ENCODE measurements at places on chromosomes 1 and 21. TPM values are rescaled to one million over a fixed set of nuclear protein-coding genes. Genes with fewer than 3 reads are reported as not detected.

- no peak for DNase-seq
Measured at GRCh38 chr1:55632058-55632457, 416.9 kb upstream of the USP24 start.

DNA sequence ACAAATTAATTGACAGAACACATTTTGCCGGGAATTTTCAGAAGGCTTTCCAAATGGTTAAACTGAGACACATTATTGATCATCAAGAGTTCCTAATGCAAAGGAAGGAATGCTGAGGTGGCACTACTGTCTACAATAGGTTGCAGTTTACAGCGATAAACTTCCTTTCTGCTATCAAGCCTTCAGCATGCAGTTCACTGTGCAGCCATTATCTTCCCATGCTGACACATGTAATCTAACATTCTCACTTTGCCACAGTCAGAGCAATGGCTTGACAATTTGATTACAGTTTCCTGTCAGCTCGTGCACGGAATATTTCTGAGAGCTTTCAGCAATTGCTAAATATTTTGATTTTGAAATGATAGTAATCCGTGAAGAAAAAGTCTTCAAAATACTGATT is 166.9 kb upstream of the PRMT6 start:
- DNase-seq, result no peak

- DNase-seq, result no peak
Measured at GRCh38 chr1:200316148-200316803, 93.6 kb downstream of the ZNF281 start.

Gene SLC30A10
- total RNA-seq, result not detected

- DNase-seq, result peak; percentile 69
Measured at GRCh38 chr1:185719021-185719420, 15.2 kb upstream of the HMCN1 start.

- DNase-seq, result peak; percentile 64
Measured at GRCh38 chr1:155000411-155000725, 2.2 kb upstream of the ZBTB7B start.

DNA sequence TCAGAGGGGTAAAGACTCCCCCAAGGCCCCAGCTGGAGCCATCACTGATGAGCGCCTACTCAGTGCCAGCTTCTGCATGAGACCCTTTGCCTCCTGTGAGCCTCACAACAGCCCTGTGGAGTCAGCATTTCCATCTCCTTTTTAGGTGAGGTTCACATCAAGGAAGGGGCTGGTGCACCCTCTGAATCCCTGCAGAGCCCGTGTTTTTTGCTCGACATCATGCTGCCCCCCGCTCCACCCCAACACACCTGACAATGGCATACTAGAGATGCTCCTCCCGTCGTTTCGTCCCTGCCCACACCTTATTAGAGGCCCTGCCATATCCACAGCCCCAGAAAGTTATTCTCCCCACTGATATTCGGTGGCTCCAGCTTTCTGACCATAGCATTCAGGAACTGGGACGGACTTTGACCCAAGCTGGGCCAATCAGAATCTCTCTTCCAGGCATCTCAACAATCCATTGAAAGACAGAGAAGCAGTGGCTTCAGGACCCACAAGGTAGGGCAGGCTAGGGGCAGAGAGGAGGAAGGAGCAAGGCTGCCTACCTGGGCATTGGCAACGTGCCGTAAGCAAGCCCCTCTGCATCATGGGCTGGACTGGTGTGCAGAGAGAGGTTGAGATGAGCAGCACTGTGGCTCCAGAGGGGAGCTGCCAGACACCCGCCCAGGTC is 32.7 kb downstream of the EPHA10 start:
- DNase-seq, result no peak

Gene INTS7
- 9.4 TPM for total RNA-seq

Gene HSD17B7
- total RNA-seq, result 12.8 TPM

GRCh38 chr1:93200086-93200620 is 19.6 kb downstream of the CCDC18 start:
- no peak for DNase-seq

Data from aorta (tissue), 5 donors.